Ascending aorta (tissue), 2 donors: ENCODE measurements at places on chromosomes 4 and X.

DNA sequence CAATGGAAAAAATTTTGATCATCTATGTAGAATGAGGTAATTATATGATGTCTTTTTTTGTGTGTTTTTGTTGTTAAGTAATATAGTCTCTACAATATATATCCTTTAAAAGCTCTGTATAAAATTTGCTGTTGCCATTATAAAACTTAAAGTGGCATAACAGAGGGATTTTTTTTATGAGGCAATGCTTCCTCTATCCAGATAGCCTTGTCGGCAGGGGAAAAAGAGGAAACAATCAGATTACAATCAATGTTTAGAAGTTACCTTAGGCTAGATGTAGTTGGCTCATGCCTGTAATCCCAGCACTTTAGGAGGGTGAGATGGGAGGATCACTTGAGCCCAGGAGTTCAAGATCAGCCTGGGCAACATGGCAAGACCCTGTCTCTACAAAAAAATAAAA, 86.8 kb downstream of the DIAPH2 start:
- H3K4me3 ChIP-seq, result no peak overlapping the region
- H3K27me3 ChIP-seq, result no peaks in the 10 kb centered on the region
- no peaks in the 10 kb centered on the region for H3K36me3 ChIP-seq
- H3K4me1 ChIP-seq, result no peaks in the 10 kb centered on the region
- no peak for DNase-seq

DNA sequence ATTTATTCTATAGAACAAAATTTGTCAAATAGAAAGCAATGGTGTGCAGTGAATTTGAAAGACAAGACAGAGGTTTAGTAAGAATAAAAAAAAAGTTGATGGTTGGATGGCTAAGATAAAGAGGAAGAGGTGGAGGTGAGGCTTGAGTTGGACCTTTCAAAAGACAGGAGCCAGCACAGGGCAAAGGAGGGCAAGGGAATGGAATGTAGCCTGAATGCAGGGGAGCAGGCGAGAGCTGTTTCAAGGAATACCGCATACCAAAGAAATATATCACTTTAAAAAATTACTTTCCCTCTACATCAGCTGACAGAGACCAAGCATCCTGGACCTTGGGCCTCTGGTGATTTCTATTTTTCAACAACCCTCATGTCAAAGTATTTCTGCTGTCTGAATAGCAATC, 38.0 kb upstream of the CXXC4 start:
- DNase-seq, result no peak
- no peaks in the 10 kb centered on the region for H3K27me3 ChIP-seq
- H3K27ac ChIP-seq, result no peak overlapping the region
- H3K4me1 ChIP-seq, result no peaks in the 10 kb centered on the region
- H3K36me3 ChIP-seq, result no peaks in the 10 kb centered on the region

- no peaks in the 10 kb centered on the region for H3K36me3 ChIP-seq
- no peak overlapping the region for H3K27ac ChIP-seq
- DNase-seq, result no peak
- no peaks in the 10 kb centered on the region for H3K4me1 ChIP-seq
- no peak overlapping the region for H3K4me3 ChIP-seq
These were observed 204.5 kb upstream of the PSAPL1 start for GRCh38 chr4:7638984-7639789.

DNA sequence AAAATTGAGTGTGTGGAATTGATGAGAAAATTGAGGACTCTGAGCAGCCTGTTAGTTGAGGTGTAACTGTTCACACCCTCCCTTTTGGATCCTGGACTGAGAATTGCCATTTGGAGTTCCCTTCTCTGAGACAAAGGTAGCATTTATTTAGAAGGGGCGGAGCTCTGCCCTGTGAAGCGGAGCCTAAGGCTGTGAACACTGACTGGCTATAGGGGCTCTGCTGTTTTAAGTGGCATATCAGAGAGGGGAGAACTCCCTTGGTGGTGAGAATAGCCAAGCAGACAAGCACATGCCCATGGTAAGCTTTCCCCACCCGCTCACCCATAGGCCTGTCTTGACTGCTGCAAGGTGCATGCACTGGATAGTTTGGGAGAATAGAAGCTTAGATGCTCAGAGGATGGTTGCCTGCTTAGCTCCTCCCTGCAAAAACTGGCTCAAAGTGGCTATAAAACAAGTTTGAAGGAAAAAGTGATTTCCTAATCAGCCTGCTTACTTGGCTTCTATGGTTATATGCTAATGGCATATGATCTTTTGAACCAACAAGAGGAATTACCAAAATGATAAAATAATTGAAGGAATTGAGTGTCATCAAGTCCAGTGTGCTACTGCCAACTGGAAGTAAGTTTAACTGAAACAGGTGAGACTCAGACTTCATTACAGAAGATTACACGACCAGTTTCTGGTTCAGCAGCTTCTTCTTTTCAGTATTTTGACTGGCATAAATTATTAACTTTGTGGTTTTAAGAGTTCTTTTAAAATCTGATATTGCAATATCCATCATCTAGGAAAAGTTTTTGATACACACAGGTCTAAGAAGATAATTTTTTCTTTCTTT, 108.4 kb downstream of the AFF1 start:
- H3K36me3 ChIP-seq, result peaks cover 4% of the 10 kb centered on the region
- no peak for DNase-seq
- H3K4me1 ChIP-seq, result peaks cover 49% of the 10 kb centered on the region
- H3K27me3 ChIP-seq, result no peaks in the 10 kb centered on the region
- no peak overlapping the region for H3K4me3 ChIP-seq

DNA sequence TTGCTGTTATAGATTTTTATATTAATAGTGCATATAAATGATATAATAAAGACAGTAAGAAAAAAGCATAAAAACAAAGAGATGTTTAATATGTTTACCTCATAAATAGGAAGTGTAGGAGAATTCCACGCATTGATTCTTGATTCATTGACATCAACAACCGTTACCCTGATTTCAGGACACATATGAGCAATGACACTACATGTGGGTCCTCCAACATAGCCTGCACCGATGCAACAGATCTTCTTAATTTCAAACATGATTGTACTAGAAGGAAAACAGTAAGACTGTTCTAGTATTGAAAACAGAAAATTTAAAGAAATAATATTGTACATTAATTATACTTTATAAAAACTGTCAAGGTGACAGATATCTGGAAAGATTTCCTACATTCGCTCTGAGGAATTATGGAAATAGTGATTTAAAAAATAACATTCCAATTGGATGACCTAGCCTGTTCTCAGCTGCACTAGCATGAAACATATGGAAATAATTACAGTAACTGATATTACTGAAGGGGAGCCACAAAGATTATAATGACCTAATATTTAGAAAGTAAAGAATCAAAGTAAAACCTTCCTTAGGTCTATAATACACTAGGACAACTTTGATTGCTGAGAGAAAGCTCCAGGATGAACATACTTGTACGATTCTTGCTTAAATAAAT, 5.9 kb downstream of the UGDH start:
- no peak overlapping the region for H3K4me3 ChIP-seq
- no peaks in the 10 kb centered on the region for H3K27me3 ChIP-seq
- no peaks in the 10 kb centered on the region for H3K4me1 ChIP-seq
- peaks cover 3% of the 10 kb centered on the region for H3K36me3 ChIP-seq

DNA sequence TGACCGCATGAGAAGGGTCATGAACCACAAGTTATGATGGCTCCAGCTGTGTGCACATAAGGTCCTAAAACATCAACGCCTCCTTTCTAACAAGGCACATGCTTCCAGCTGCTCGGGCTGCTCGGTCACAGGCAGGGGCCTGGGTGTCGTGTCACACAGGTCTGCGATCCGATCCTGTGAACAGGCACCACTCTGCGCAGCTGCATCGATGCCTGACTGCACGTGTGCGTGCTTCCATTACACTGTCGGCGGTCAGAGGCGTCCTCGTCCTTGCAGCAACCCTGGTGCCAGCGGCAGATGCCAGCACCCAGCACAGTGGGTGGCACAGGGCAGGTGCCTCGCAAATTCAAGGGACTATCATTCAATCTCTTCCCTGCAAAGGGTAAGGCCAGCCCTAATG, 23.9 kb downstream of the ZFYVE28 start:
- H3K36me3 ChIP-seq, result no peaks in the 10 kb centered on the region
- no peak overlapping the region for H3K4me3 ChIP-seq
- DNase-seq, result no peak
- no peaks in the 10 kb centered on the region for H3K4me1 ChIP-seq

GRCh38 chr4:118950224-118950623, 61.6 kb downstream of the SYNPO2 start:
- H3K27ac ChIP-seq, result peak overlapping the region; percentile 58

- peak overlapping the region; percentile 91 for H3K27ac ChIP-seq
- H3K27me3 ChIP-seq, result no peaks in the 10 kb centered on the region
- H3K36me3 ChIP-seq, result no peaks in the 10 kb centered on the region
- peaks cover 14% of the 10 kb centered on the region for H3K4me1 ChIP-seq
These were observed 608 bp downstream of the RAPGEF2 start for GRCh38 chr4:159103384-159103990.

- H3K4me3 ChIP-seq, result no peak overlapping the region
- peaks cover 73% of the 10 kb centered on the region for H3K36me3 ChIP-seq
- no peaks in the 10 kb centered on the region for H3K27me3 ChIP-seq
- H3K4me1 ChIP-seq, result no peaks in the 10 kb centered on the region
- no peak overlapping the region for H3K27ac ChIP-seq
- no peak for DNase-seq
These were observed 42.2 kb downstream of the SEC31A start for GRCh38 chr4:82848706-82849105.

- H3K4me1 ChIP-seq, result no peaks in the 10 kb centered on the region
- no peaks in the 10 kb centered on the region for H3K27me3 ChIP-seq
- no peak overlapping the region for H3K27ac ChIP-seq
- no peak for DNase-seq
These were observed 772.7 kb upstream of the EPHA5 start for GRCh38 chr4:66443008-66443407.

DNA sequence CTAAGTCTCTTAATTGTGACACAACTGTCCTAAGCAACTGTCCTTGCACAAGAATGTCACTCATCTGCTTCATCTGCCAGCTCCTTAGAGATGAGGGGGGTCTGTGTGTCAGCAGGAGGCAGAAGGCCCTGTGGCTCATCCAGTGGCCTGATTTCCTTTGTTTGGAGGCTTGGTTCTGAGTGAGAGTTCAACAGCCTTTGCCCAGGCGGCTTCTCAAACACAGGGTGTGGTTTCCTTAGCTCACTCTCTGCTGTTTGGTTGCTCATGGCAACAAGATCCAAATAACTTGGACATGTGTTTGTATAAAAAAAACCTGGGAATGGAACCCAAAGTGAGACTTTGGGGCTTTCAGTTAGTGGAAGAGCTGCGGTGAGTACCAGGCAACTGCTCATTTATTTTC, 46.6 kb downstream of the MAP7D3 start:
- H3K36me3 ChIP-seq, result peaks cover 22% of the 10 kb centered on the region
- H3K27ac ChIP-seq, result peak overlapping the region; percentile 45
- DNase-seq, result peak; percentile 84
- H3K4me3 ChIP-seq, result no peak overlapping the region
- H3K4me1 ChIP-seq, result peaks cover 14% of the 10 kb centered on the region
- H3K27me3 ChIP-seq, result no peaks in the 10 kb centered on the region

- no peaks in the 10 kb centered on the region for H3K27me3 ChIP-seq
- DNase-seq, result no peak
- H3K36me3 ChIP-seq, result no peaks in the 10 kb centered on the region
- H3K27ac ChIP-seq, result peak overlapping the region; percentile 12
- H3K4me3 ChIP-seq, result no peak overlapping the region
These were observed 81.7 kb downstream of the PCDH7 start for GRCh38 chr4:30801876-30802275.

GRCh38 chr4:132865922-132866321, 283.2 kb upstream of the PCDH10 start:
- H3K4me1 ChIP-seq, result no peaks in the 10 kb centered on the region
- no peak overlapping the region for H3K4me3 ChIP-seq
- no peak for DNase-seq
- no peaks in the 10 kb centered on the region for H3K36me3 ChIP-seq
- no peak overlapping the region for H3K27ac ChIP-seq

DNA sequence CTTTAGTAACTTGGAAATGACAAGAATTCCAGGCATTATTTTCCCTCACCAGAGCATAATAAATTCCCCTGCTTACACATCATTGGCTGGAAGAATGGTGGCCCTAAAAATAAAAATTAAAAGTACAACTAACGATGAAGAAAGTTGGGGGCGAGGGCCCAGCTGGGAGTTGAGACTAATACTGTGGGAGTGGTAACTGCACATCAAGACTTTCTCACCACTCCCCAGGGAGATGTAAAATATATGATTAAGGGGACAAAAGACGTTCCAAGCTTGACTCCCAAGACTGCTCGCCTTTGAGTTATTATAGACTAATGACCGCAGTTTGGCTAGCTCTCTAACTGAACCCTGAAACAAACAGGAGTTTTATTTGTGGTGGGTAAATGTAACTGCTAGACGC, 30.0 kb downstream of the SMIM31 start:
- H3K27me3 ChIP-seq, result no peaks in the 10 kb centered on the region
- no peak for DNase-seq
- no peak overlapping the region for H3K4me3 ChIP-seq
- H3K36me3 ChIP-seq, result no peaks in the 10 kb centered on the region
- H3K27ac ChIP-seq, result no peak overlapping the region
- no peaks in the 10 kb centered on the region for H3K4me1 ChIP-seq

DNA sequence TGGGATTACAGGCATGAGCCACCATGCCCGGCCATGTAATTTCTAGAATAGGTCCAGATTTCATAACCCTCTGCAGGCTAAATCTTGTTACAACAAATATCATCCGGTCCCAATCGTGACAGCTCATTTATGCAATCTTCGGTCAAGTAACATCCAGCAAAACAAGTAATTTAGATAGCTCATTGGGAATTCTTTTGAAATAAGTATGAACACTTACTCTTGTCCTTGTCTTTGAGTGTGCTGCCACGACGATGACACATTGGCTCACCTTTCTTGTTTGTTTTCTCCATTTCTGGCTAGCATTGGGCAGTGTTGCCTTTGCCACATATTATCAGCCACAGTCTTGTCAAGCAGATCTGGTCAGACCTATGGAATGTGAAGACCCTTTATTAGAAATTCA, 92.0 kb downstream of the PHEX start:
- no peaks in the 10 kb centered on the region for H3K36me3 ChIP-seq
- no peak for DNase-seq
- H3K4me1 ChIP-seq, result no peaks in the 10 kb centered on the region

DNA sequence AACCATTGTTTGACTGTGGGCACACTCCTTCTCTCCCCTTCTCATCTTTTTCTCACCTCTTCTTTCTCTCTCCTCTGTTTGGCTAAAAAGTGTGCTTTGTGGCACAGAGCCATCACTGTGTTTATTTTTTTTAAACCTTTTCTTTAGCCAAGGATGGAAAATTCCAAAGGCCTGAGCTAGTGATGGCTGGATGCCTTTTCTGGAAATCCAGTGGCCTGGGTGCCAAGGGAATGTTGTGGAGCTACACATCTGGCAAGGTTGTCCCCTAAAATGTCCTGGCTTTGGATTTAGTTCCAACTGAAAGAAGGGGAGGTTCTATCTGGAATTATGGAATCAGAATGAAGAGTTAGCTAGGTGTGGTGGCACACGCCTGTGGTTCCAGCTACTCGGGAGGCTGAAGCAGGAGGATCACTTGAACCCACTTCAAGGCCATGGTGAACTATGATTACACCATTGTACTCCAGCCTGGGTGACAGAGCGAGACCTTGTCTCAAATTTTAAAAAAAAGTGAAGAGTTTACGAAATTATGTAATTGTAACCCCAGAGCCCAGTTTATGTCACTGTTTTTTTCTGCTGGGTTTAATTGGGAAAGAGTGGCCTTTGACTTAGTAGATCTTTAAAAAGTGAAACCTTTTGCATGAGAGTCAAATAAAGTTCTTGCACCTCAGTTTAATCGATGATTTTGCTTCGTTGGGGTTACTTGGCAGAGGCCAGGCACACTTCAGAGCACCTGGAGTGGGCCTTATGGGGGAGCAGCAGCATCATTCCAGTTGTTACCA, 17.7 kb downstream of the DOCK11 start:
- DNase-seq, result peak; percentile 70
- H3K36me3 ChIP-seq, result no peaks in the 10 kb centered on the region
- H3K27me3 ChIP-seq, result no peaks in the 10 kb centered on the region
- H3K4me3 ChIP-seq, result no peak overlapping the region
- no peaks in the 10 kb centered on the region for H3K4me1 ChIP-seq
